ENCODE measurements at places on chromosomes 2 and 18.

GRCh38 chr2:107202962-107203591 lies 317.1 kb upstream of the ST6GAL2 start:
- no peak for DNase-seq

DNA sequence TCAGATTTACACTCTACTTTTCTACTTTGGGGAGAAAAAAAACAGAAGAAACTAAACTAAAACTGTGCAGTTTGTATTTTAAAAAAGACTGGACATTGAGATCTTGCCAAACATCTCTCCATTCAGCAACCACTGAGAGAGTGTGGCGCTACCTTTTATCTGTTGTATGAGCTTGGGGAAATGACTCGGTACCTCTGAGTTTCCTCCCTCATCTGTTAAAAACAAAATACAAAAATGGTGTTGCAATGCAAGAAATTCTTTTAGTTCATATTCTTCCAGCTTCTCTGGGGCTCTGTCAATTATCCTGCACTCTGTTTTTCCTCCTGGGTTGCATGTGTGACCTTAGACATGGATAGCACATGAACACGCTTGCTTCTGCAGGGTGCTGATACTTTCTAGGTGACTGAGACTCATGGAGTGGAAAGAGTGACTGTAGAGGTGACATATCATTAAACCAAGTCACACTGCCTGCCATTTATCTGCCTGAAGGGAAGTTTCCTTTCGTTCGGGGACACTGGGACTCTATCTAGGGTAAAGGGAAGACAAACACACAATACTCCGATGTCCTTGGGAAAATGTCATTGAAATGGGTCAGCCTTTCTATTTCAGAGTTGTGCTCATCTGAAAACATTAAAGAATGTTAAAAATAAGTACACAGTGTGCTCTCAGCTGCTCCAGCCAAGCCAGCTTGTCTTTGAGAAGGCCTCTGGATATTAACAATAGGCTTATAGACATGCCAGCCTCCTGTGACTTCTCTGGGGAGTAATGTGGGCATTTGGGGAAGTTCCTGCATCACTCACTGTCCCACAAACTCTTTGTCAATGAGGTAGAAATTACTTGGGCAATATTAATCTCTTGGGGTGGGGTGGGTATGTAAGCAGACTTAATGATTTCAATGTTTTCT lies 91.4 kb downstream of the TRIB2 start:
- no peak for DNase-seq

DNA sequence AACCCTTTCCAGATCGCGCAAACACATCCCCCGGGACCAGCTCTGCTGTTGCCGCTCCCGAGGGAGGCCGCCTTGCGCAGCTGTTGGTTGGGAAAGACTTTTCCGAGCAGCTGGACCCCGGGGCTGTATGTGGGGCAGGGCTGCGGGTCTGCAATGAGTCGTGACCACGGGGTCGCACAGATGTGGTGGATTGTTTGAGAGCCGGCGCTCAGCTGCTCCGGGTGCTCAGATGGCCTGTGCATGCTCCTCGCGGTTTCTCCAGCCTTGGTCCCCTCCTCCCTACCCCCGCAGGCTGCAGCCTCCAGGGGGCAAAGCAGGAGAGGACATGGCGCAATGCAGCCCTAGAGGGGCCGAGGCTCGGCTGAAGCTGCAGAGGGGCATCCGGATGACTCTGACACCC lies 105.2 kb upstream of the OTOS start:
- DNase-seq = no peak

DNA sequence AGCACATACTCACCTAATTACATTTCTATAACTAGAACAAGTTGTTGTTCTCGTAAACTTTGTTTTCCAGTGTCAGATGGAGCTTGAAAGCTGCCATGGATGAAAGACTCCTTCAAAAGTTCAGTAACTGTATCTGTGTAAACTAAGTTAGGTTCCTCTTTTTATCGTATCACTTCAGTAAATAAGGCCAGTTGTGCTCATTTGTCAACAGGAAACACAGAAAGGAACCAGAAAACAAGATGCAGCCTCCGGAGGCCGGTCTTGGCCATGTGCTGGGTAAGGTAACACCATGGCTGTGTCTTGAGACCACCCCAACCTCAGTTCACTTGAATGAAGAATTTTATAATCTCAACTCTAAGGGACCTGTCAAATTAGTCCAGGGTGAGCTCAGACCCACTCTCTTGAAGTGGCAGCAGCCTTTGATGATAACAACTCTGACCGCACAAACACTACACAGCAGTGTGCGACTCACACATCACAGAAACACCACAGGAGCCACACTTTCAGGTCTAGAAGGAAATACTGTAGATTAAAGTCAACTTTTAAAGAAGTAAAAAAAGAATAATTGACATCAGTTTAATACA lies 213.8 kb downstream of the AFF3 start:
- DNase-seq = no peak

GRCh38 chr2:178506524-178506923 lies 26.3 kb downstream of the PLEKHA3 start:
- DNase-seq = no peak

GRCh38 chr2:232029346-232029745 lies 67.8 kb downstream of the DIS3L2 start:
- no peak for DNase-seq

DNA sequence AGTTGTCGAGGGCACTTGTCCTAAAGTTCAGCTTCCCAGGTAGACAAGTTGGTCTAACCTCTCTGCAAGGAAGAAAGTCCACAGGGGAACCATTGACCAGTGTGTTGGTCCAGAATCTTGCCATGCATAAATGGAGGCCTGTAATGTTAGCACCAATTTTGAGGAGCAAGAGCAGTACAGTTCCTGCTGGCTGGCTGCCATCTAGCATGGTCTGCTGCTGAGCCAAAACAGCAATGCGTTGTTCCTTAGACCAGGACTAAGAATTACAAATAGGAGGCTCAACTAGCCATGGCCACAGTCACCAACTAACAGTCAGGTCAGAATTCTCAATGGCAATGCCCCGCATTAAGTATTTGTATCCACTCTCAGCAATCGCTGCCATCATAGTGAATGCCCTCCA lies 72.8 kb upstream of the WIPF1 start:
- DNase-seq = no peak

- DNase-seq = no peak
Observed at GRCh38 chr2:197710424-197711042, 5.4 kb downstream of the MARS2 start.

Data from stimulated activated CD8-positive, alpha-beta memory T cell treated with anti-CD3 and anti-CD28 coated beads, Interleukin-7, amount 100 ng/mL, for 48 hours (primary cell).